GDM1 (cell line): ENCODE measurements at places on chromosomes 5 and 9.

- no peak for DNase-seq
These were observed 78.6 kb downstream of the NTRK2 start for GRCh38 chr9:84748112-84748511.

DNA sequence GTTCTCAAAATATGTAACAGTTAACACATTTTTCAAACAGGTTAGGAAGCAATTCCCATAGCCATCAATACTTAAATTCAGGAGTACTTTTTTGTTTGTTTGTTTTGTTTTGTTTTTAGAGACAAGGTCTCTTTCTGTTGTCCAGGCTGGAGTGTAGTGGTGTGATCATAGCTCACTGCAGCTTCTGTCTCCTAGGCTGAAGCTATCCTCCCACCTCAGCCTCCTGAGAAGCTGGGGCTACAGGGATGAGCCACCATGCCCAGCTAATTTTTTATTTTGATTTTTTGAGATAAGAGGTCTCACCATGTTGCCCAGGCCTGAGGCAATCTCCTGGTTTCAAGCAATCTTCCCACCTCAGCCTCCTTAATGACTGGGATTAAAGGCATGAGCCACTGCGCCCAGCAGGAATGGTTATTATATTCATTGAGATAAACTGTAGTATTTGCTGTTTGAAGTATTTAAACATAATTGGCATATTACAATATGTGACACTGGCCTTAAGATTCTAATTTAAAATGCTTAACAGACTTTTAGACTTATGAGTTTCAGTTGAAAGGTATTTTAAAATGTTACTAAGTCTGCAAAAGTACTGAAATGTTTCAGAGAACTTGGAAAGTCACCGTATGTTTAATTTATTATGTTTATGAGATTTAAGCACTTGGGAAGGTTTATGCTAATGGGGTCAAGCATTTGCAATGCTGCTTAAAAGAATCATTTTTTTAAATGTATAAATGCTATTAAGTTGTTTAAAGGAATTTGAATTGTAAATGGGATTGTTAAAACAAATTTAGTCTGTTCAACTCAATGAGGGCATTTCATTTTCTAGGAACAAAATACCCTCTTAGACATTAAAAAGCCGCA, 17.0 kb downstream of the UTP15 start:
- no peak for DNase-seq

- DNase-seq = no peak
These were observed 374.7 kb downstream of the PTPRD start for GRCh38 chr9:10238087-10238486.

- no peak for DNase-seq
These were observed 98.3 kb upstream of the BOD1 start for GRCh38 chr5:173714551-173715428.

DNA sequence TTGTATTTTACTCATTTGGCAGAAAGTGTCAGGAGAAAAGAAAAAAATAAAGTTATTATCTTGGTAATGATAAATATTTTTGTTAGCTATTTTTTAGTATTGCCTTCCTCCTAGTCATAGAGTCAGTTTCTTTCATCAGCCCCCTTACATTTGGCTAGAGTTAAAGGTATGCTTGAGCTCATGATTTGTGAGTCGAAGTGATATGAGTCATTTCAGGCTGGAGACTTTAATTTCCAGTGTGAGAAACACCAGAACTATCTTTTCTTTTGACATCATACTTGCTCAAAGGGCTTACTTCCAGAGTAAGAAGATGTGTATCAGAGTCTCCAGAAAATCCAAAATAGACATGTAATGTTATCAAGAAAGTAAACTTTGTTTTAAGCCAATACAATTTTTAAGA, 746.7 kb upstream of the TYRP1 start:
- DNase-seq = no peak

GRCh38 chr5:33933723-33934169, 2.4 kb upstream of the RXFP3 start:
- DNase-seq = no peak

DNA sequence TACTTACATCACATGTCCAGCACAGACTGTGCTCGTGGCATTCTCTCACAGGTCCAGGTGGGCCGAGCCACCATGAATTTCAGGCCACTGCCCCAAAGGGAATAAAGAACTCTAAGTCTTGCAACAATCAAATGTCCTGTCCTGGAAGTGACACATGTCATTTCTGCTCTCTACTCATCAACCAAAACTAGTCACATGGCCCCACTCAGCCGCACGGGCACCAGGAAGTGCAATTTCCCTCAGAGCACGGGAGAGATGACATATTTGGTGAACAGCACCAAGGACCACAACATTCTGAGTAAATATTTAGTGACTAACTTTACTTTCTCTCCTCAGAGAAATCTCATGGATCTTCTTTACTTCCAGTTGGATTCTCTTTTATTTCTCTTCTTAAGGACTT, 131.1 kb upstream of the TUT7 start:
- no peak for DNase-seq

GRCh38 chr9:129353697-129354336, 175.8 kb upstream of the IER5L start:
- DNase-seq = no peak
